Spleen (tissue), 13 donors: ENCODE measurements at places on chromosomes 16 and 17.

DNA sequence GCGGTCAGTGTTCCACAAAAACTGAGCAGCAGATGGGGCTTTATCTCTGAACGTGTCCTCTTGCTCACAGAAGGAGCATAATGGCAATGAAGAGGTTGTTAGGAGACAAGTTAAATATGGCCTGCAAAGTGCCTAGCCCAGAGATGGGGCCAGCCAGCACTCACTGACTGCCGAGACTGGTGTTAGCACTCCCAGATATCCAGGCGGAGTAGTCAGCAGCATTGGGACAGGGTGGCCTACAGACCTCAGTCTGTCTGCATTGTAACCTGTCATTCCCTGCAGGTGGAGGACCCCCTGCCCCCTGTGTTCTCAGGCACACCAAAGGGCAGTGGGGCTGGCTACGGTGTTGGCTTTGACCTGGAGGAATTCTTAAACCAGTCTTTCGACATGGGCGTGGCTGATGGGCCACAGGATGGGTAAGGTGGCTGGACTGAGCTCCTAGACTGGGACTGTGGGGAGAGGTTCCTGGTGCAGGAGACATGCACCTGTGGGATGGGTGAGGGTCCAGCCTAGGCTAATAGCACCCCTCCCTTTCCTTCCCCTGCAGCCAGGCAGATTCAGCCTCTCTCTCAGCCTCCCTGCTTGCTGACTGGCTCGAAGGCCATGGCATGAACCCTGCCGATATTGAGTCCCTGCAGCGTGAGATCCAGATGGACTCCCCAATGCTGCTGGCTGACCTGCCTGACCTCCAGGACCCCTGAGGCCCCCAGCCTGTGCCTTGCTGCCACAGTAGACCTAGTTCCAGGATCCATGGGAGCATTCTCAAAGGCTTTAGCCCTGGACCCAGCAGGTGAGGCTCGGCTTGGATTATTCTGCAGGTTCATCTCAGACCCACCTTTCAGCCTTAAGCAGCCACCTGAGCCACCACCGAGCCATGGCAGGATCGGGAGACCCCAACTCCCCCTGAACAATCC, 4.2 kb downstream of the MFAP4 start:
- DNase-seq, result peak; percentile 60
- H3K4me3 ChIP-seq, result no peak overlapping the region
- peaks cover 73% of the 10 kb centered on the region for H3K4me1 ChIP-seq
- H3K27ac ChIP-seq, result no peak overlapping the region
- no peaks in the 10 kb centered on the region for H3K27me3 ChIP-seq
- peaks cover 73% of the 10 kb centered on the region for H3K36me3 ChIP-seq

DNA sequence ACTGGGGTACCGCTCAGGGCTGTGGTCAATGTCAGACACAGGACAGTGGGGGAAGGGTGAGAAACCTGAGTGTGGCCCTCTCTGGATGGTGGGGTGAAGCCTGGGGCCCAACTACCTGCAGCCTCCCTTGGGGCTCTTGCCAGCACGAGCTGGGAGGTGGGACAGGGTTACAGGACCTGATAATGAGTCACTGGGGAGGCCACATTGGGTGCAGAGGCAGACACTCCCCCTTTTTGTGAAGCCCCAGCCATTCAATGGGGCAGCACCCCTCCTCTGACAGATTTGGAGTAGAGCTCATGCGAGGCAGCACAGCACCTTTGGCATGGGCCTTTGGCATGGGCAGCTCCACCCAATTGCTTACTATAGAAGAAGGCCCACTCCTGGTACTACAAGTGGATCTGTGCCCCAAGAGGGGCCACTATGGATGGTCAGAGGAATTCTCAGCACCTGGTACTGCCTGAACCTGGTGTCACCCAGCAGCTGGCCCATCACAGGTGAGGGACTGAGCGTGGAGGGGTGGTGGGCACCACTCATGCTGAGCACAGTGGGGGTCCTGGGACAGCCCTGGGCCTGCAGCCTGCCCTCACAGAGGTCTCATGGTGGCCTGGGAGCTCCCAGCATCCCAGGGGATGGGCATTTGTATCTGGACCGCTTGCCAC, 45.2 kb upstream of the SMPD3 start:
- DNase-seq, result peak; percentile 47
- no peaks in the 10 kb centered on the region for H3K36me3 ChIP-seq
- H3K27ac ChIP-seq, result no peak overlapping the region

GRCh38 chr17:58606934-58607333, 84.9 kb downstream of the TEX14 start:
- no peaks in the 10 kb centered on the region for H3K36me3 ChIP-seq
- no peak overlapping the region for H3K27ac ChIP-seq
- no peak overlapping the region for H3K4me3 ChIP-seq
- no peaks in the 10 kb centered on the region for H3K27me3 ChIP-seq

DNA sequence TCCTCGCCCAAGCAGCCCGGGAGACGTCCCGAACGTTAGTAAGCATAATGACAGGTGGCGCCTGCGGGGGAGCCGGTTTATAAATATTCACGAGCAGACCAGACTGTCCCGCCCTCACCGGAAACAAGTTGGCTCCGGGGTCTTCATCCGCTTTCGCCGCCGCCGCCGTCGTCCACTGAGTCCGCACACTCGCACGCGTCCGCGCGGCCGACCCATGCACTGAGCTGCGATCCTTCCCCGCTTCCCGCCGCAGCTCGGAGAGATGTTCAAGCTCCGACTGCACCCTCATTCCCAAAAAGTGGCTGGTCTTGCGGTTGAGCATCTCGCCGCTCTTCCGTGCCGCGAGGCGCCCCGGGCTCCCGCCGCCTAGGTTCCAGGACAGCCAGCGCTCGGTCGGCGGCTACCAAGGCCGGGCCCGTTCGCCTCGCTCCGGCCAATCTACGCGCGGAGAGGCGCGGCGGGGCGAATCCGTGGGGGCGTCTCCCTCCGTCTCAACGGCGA, 385 bp downstream of the CFAP119 start:
- H3K36me3 ChIP-seq, result no peaks in the 10 kb centered on the region
- peak overlapping the region; percentile 85 for H3K27ac ChIP-seq
- peak overlapping the region; percentile 91 for H3K4me3 ChIP-seq

DNA sequence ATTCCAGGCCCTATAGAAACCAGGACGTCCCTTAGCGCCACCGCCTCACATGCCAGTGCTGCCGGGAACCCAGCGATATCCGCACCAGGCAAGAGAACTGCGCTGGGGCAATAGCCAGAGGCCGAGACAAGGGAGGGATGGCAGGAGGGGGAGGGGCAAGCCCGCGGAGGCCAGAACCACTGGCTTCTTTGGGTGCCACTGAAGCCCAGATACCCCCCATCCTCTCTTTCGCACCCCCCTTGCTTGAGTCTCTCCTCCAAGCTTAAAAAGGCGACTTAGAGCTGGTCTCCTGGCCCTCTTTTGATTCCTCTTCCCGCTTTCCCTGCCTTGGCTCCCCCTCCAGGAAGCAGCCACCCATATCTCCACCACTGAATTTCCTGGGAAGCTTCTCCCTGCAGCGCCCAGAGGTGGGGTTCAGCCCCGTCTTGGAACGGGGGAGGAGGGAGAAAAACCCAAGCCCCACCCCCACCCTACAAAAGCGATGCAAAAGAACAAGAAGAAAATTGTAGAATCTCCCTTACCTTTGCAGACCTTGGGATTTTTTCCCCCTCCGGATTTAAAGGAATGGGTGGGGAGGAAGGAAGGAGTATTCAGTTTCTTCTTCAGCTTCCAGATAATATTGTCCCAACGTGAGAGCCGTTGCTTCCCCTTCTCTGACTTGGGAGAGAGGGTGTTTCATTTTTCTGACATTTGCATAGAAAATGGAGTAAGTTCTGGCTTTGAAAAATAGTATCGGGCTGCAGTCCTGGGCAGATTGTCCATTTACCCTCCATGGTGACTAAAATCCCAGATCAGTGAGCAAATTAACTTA, 622 bp downstream of the HOXB6 start:
- peak; percentile 45 for DNase-seq
- no peaks in the 10 kb centered on the region for H3K36me3 ChIP-seq
- peak overlapping the region; percentile 32 for H3K27ac ChIP-seq
- peaks cover 48% of the 10 kb centered on the region for H3K27me3 ChIP-seq

DNA sequence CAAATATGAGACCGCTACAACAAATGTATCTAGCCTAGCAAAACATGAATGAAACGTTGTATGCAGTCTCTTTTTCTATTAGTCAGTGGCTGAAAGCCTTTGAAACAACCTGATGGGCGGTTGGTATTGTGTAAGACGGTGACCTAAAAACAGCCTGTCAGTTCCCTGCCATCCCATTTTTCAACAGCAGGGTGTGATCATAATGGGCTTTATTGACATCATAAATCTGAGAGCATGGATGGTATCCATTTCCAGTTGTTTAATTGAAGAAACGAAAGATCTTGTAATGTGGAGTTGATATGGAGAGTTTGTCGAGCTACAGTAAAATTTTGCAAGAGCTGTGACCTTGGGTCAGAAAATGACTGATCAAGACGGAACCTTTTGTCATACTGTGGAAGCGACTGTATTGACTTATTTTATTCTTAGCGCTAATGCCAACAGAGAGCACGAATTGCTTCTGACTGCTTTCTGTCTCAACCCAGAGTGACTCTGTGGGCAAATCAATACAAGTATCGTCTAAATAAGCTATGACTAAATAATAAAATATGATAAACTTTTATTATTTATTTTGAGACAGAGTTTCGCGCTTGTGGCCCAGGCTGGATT, 12.3 kb upstream of the MEIOB start:
- no peak overlapping the region for H3K4me3 ChIP-seq
- DNase-seq, result no peak
- H3K36me3 ChIP-seq, result no peaks in the 10 kb centered on the region
- peaks cover 2% of the 10 kb centered on the region for H3K27me3 ChIP-seq
- H3K4me1 ChIP-seq, result no peaks in the 10 kb centered on the region
- no peak overlapping the region for H3K27ac ChIP-seq
